ENCODE measurements at places on chromosomes 16 and 17. TPM values are rescaled to one million over a fixed set of nuclear protein-coding genes. Genes with fewer than 3 reads are reported as not detected.

KRTAP2-2 gene
- total RNA-seq: not detected

HEATR9 gene
- not detected for total RNA-seq

ZFPM1 gene
- 0.57 TPM for total RNA-seq

KRTAP4-9 gene
- total RNA-seq: not detected

AOC2 gene
- total RNA-seq: 15.0 TPM

SLC5A2 gene
- total RNA-seq: not detected

PRSS36 gene
- 6.6 TPM for total RNA-seq

CHST6 gene
- total RNA-seq: not detected

VAT1L gene
- total RNA-seq: 0.22 TPM

DPEP3 gene
- total RNA-seq: not detected

ABCC11 gene
- total RNA-seq: not detected

WNT3 gene
- total RNA-seq: 0.22 TPM

SDR42E2 gene
- 0.22 TPM for total RNA-seq

ACSM2A gene
- total RNA-seq: not detected

Measured in subcutaneous adipose tissue (tissue), 4 donors.